Glutamatergic neuron (in vitro differentiated cells): ENCODE measurements at places on chromosomes 11 and 22. TPM values are rescaled to one million over a fixed set of nuclear protein-coding genes. Genes with fewer than 3 reads are reported as not detected.

DNA sequence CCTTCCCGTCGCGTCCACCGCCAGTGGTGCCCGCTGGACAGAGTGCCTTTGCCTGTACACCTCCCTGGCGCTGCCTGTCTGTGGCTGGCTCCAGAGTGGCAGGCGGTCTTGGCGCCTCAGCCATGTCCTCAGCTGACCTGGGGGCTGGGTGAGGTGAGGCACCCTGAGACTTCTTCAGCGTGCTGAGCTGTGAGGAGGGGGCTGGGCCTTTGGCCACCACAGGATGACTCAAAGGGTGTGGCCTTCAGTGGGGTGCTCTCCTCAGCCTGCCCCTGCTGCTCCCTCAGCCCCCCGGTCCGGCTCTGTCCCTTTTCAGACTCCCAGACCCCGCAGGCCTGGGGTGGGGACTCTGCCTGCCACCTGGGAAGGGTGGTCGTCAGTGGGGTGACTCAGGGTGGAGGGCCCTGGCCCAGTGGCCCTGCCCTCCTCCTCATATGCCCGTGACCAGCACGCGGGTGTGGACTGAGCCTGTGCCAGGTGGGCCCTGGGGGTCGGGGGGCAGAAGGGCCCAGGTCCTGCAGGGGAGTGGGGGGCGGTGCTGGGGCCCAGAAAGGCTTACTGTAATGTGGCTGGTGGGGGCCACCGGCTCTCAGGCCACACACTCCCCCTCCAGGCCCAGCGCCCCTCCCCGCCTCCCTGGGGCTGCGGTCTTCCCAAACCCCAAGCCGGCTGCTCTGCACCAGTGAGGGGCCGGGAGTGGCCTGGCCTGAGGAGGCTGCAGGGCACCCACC is 15.9 kb downstream of the CRELD2 start:
- no peak for DNase-seq
- H3K4me1 ChIP-seq: peaks cover 7% of the 10 kb centered on the region

- H3K27ac ChIP-seq: peak overlapping the region; percentile 64
- H3K27me3 ChIP-seq: peaks cover 24% of the 10 kb centered on the region
- H3K36me3 ChIP-seq: no peaks in the 10 kb centered on the region
- H3K4me3 ChIP-seq: peak overlapping the region; percentile 34
Measured at GRCh38 chr11:1565173-1565903, 6.7 kb downstream of the DUSP8 start.

FOLH1 gene
- total RNA-seq: 1.1 TPM

- H3K27me3 ChIP-seq: peaks cover 2% of the 10 kb centered on the region
- no peaks in the 10 kb centered on the region for H3K36me3 ChIP-seq
- no peaks in the 10 kb centered on the region for H3K4me1 ChIP-seq
- no peak overlapping the region for H3K4me3 ChIP-seq
- no peak overlapping the region for H3K27ac ChIP-seq
Measured at GRCh38 chr11:7494086-7494745, 8.9 kb downstream of the OLFML1 start.

DNA sequence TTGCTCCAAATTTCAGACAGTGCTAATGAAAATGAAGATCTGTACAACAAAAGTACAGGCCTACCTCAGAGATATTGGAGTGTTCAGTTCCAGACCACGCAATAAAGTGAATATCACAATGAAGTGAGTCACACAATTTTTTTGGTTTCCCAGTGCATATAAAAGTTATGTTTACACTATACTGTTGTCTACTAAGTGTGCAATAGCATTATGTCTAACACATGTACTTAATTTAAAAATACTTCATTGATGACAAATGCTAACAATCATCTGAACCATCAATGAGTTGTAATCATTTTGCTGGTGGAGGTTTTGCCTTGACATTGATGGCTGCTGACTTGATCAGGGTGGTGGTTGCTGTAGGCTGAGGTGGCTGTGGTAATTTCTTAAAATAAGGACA is 60.6 kb upstream of the E2F8 start:
- no peaks in the 10 kb centered on the region for H3K36me3 ChIP-seq
- H3K27me3 ChIP-seq: no peaks in the 10 kb centered on the region
- H3K4me1 ChIP-seq: peaks cover 7% of the 10 kb centered on the region
- no peak overlapping the region for H3K4me3 ChIP-seq
- no peak overlapping the region for H3K27ac ChIP-seq

GRCh38 chr11:12581923-12582322 is 92.3 kb upstream of the TEAD1 start:
- no peak for DNase-seq
- no peak overlapping the region for H3K4me3 ChIP-seq
- H3K27me3 ChIP-seq: no peaks in the 10 kb centered on the region
- H3K4me1 ChIP-seq: peaks cover 5% of the 10 kb centered on the region
- no peak overlapping the region for H3K27ac ChIP-seq

GRCh38 chr11:9274499-9275258 is 9.5 kb upstream of the DENND5A start:
- no peak overlapping the region for H3K4me3 ChIP-seq
- H3K36me3 ChIP-seq: no peaks in the 10 kb centered on the region
- H3K27me3 ChIP-seq: no peaks in the 10 kb centered on the region
- DNase-seq: no peak
- H3K4me1 ChIP-seq: no peaks in the 10 kb centered on the region

- peaks cover 2% of the 10 kb centered on the region for H3K27me3 ChIP-seq
- no peak for DNase-seq
- no peak overlapping the region for H3K4me3 ChIP-seq
- no peak overlapping the region for H3K27ac ChIP-seq
Measured at GRCh38 chr22:29016067-29016938, 45.3 kb downstream of the C22orf31 start.

ROBO4 gene
- not detected for total RNA-seq

GRCh38 chr11:96303064-96303463 is 39.9 kb downstream of the MAML2 start:
- no peaks in the 10 kb centered on the region for H3K27me3 ChIP-seq
- H3K4me3 ChIP-seq: no peak overlapping the region

MCAM gene
- 11.4 TPM for total RNA-seq
